ENCODE measurements at places on chromosomes 16 and 17.

DNA sequence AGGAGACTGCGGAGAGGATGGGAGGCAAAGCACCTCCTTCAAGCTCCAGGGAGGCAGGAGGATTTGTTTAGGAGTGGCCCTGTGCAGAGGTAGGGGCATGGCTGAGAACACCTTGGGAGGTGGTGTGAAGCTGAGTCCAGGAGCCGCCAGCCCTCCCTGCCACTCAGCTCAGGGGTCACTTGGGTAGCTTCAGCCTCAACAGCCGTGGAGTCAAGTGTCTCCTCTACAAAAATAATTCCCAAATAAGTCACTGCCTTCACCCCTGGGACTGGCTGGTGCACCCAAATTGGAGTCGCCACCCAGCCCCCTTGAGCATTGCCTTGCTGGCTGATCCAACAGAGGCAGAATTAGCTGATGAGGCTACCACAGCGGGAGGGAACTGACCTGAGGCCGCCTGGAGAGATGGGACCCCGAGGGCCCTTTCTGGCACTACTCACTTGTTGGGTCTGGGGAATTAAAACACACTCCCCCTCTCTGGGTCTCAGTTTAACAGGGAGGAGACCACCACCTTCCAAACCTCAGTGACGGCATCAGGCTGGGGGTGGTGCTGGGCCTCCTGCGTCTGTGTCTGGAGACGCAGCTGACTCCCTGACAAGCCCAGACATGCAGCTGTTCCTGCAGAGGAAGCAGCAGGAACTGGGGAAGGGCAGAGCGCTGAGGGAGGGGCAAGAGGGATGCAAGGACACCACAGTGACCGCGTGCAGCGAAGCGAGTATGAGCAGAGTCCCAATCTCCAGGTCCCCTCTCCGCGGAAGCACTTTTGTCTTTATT lies 87.9 kb upstream of the TOB1 start:
- DNase-seq: peak; percentile 58

DNA sequence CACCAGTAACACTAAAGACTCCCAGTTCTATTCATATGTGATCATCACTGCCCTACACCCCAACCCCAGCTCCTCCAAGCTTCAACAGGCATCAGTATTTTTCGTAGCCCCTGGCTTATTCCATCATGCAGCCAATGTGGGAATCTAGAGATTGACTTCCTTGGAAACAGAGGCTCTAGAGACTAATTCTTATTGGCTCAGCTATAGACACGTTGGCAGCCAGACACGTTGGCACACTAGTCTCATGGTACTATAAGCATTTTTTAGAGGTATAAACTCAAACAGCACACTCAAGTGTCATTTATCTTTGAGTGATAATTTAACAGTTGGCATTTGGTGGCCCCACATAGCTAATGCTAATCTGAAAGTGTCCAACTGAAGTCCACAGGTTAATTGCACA lies 44.4 kb upstream of the CDR2 start:
- no peak for DNase-seq

- no peak for DNase-seq
These were observed 658 bp downstream of the CACNG4 start for GRCh38 chr17:66964930-66965800.

- no peak for DNase-seq
These were observed at the start of gene PSMB10 for GRCh38 chr16:67936124-67936879. Gene PSMB10, minus strand, starts transcription at chr16:67936850. Its CDS starts 101 bp downstream, at chr16:67936749.

DNA sequence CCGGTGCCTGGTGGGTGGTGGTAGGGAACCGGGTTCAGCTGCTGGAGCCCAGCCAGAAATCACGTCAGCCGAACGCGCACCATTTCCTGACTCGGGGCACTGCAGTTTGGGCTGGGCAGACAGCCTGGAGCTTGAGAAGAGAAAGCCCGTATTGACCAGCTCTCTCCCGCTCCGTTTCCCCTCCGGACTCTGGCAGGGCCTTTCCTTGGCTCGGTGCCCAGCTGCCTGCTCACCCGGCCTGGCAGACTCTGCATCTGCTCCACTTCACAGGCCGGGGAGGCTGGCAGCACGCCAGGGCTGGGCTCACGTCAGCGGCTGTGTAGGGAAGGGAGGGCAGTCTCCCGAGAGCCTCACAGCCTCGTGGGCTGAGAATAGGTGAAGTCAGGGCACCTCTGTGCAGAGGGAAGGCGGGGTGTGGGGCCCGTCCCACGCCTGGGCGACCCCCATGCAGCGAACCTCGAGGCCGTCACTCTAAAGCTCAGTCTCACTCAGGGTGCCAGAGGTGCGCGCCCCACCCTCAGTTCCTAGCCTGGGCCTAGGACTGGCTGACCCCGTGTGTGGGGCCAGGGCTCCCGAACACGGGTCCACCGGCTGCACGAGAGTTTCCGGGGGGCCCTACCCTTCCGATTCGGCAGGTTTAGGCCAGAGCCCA lies 59.1 kb downstream of the OR1D5 start:
- DNase-seq: peak; percentile 70

DNA sequence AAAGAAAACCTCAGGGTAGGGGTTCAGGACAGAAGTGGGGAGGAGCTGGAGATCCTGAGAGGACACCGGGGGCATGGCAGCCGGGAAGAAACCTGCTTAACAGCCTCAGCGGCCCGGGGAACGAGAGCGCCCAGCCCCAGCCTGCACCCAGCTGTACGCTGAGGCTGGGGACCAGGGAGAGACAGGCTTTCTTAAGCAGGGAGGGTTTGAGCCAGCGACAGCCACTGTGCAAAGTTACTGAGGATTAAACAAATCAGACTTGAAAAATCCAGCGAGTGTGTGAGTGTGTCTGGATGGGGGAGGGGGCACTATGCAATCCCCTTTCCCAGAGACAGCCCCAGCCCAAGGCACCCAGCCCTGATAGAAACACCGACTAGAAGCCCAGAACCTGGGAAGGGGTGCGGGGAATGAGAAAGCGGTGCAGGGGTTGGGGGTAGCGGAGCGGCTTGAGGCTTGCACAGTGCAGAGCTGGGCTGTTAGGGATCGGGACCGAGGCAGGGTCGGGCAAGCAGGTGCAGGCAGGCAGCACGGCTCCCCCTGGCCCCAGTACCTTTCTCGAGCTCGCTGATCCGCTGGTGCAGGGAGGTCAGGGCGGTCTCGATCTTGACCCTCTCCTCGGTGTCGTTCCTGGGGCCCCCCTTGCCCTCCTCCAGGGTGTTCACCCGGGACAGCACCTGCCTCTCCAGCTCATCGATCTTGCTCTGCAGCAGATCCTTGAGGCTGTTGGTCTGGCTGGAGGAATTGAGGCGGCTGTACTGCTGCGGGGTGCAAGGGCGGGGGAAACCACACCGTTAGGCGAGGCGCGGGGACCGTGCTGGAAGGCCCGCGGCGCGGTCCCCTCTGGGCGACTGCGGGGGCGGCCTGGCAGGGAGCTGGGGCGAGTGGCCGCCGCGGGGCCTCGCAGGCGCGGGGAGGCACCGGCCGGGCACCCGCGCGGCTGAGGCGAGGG lies 1.2 kb downstream of the NPTX1 start:
- DNase-seq: no peak

Measured in NCI-H2081 treated with DMSO at 0.1 percent for 48 hours (cell line).